Cardiac septum (tissue), 1 donor: ENCODE measurements at places on chromosomes 3 and 15.

DNA sequence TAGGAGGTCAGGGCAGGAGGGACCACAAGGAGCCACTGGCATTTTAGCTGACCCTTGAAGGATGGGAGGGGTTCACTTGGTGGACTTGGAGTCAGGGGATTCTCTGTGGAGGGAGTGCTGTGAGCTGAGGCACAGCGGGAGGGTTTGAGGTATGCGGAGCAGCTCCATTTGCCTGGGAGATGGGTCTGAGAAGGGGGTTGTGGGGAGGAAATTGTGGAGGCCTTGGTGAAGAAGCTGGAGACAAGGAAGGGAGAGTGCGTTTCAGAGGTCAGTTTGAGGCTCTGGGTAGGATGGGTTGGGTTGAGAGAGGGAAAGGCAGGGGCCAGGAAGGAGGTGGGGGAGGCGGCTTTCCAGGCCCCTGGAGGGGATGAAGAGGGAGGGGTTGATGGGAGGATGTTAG, 20.2 kb downstream of the PLEKHO2 start:
- no peak for DNase-seq

GRCh38 chr15:89371228-89372044, 36.8 kb upstream of the POLG start:
- DNase-seq = no peak

GRCh38 chr3:908839-909238, 184.0 kb upstream of the CNTN6 start:
- DNase-seq = no peak

- DNase-seq = no peak
Measured at GRCh38 chr3:101833446-101833974, 15.8 kb upstream of the NFKBIZ start.

DNA sequence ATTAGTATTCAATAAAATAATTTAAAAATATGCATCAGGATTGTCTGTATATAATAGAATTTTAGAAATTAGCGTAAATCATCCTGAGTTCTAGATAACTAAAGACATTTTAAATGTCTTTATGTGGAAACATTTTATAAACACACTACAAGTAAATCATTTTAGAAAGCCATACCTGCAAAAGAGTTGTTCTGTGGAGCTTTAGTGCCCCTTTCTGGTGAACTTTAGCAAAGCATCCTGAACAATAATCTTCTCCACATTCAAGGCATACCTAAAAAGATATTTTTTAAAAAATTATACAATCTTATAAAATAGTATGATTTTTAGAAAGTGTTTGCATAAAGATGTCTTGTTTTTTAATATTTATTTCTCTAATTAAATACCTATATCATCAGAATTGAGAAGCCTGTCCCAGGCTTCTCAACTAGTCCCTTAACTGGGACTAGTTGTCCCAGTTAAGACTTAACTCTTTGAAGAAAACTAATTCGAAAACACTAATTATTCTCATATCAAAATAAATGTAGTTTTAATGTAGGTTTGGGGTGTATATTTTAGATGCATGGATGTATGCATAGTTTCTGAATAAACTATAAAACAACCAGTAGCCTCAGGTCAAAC, 29.7 kb downstream of the ZBBX start:
- DNase-seq = no peak

DNA sequence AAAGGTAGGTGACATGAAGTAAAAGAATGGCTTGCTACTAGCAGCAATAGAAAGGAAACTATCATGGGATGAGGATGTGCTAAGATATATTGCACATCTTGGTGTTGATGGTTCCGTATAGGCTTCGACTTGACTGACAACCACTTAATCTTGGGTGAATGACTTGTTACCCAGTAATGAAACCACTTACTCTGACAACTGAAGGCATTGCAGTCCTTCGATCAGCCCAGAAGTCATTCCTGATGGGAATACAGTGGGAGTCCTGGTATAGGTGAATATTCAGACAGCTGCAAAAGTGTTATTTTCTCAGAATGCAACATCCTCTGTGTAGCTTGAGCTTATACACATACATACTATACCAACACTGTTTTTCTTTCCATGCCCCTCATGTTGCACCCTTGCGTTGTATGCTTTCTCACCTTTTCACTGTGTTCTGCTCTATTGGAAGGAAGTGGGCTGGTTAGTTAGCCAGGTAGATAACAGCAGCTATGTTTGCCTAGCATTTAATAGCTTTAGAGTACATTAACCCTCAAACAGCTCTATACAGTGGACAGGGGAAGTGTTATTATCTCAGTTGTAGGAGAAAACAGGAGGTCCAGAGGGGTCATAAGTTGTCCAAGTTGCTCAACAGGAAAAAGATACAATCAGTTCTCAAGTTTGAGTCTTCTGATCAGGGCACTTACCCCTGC, 376.5 kb downstream of the MFSD1 start:
- DNase-seq = no peak

GRCh38 chr3:184489268-184489841, 72.2 kb upstream of the EPHB3 start:
- DNase-seq = no peak

GRCh38 chr3:119308355-119308754, 14.2 kb downstream of the ARHGAP31 start:
- no peak for DNase-seq

GRCh38 chr3:127247292-127247691, 40.6 kb downstream of the PRR20G start:
- DNase-seq = no peak

- no peak for DNase-seq
Measured at GRCh38 chr15:74768099-74768770, 13.6 kb upstream of the CSK start.

- DNase-seq = peak; percentile 87
Measured at GRCh38 chr15:43911235-43911781, 84.5 kb downstream of the WDR76 start.

DNA sequence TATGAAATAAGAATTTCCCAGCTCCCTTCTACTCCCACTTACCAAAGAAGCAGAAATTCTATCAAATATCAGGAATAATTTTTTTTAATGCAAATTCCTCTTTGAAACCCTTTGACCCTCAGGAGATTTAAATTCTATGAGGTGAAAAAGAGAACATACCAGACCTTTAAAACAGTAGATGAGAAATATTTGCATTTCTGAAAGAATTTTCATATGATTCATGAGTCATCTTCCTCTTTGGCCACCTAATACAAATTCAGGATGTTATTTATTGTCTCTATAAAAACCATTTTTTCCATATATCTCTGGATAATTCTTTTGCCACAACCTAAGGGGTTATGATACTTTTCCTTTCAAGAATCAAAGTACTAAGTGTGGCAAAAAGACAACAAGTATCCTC, 67.3 kb upstream of the ST3GAL6 start:
- no peak for DNase-seq

GRCh38 chr3:188663839-188664238, 507.9 kb upstream of the TPRG1 start:
- DNase-seq = no peak

GRCh38 chr3:186200726-186201125, 91.8 kb upstream of the ETV5 start:
- no peak for DNase-seq

GRCh38 chr3:73433079-73433478, 191.7 kb downstream of the PDZRN3 start:
- DNase-seq = no peak

GRCh38 chr3:97181704-97182103, 367.3 kb downstream of the EPHA6 start:
- DNase-seq = no peak

- peak; percentile 90 for DNase-seq
Measured at GRCh38 chr3:53254509-53255422, 1.1 kb downstream of the TKT start.

GRCh38 chr3:133835961-133836360, 30.3 kb downstream of the SRPRB start:
- DNase-seq = peak; percentile 56

DNA sequence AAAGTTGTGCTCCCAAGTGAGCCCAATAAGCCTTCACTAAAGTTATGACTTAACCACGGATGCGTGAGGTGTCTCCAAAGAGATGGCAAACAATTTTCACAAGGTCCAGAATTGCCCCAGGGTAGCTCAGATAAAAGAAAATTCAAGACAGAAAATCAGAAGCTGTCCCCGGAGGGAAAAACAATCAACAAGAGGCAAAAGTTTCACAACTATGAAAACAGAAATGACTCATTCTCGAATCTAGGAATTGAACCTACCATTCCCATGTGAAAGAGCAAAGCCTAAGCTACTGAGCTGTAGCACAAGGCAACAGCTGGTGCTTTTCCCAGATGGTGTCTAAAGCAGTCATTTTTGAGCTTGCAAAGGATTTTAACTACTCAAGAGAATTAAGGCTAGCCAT, 33.5 kb upstream of the MKRN3 start:
- DNase-seq = no peak

- DNase-seq = no peak
Measured at GRCh38 chr3:98582042-98582441, 11.4 kb downstream of the CPOX start.

GRCh38 chr3:128294999-128295468, 141.8 kb downstream of the EEFSEC start:
- no peak for DNase-seq

GRCh38 chr3:66532160-66532587, 31.4 kb upstream of the LRIG1 start:
- no peak for DNase-seq

DNA sequence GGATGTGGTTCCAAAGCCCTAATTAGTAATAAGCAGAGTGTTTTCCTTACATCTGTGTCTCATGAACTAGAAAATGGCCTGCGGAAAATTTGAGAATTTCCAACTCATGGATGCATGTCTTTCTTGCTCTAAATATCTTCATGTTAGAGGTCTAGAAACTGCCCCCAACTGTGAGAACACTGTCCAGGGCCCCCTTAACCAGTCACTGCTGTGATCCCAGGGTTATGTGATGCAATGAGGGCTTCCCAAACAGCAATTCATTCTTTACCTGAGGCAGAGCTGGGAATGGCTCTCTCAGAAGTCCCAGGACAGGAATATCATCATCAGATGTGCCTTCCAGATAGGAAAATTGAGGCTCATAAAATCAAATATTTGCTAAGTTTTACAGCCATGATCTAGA, 8.2 kb downstream of the NPAP1 start:
- no peak for DNase-seq

- no peak for DNase-seq
Measured at GRCh38 chr3:36693670-36694069, 70.7 kb downstream of the DCLK3 start.

DNA sequence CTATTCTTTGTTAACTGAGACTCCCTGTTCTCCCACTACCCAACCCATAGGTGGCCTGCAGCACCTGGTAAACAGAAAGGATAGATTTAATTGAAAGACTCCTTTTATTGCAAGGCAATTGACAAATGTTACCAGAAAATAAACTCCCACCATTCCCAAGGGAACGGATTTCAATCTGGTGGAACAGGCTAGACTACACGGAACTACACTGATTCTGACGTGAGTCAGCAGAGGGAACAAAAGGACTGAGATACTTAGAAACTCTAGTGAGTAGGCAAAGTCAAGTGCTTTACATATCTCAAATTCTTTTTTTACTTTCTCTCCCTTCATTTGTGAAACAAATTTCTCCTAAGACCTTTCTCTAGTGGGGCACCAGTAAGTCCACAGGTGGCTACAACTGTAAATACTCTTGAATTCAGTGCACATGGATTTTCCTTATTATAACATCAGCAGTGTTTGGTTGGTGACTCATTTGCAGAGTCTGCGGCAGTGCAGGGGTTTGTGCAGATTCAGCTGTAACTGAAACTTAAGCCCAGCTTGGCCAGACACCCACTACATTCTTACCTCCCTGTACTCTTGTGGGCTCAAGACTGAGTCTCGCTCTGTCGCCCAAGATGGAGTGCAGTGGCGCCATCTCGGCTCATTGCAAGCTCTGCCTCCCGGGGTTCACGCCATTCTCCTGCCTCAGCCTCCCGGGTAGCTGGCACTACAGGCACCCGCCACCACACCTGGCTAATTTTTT, 34.3 kb upstream of the PLSCR2 start:
- no peak for DNase-seq

DNA sequence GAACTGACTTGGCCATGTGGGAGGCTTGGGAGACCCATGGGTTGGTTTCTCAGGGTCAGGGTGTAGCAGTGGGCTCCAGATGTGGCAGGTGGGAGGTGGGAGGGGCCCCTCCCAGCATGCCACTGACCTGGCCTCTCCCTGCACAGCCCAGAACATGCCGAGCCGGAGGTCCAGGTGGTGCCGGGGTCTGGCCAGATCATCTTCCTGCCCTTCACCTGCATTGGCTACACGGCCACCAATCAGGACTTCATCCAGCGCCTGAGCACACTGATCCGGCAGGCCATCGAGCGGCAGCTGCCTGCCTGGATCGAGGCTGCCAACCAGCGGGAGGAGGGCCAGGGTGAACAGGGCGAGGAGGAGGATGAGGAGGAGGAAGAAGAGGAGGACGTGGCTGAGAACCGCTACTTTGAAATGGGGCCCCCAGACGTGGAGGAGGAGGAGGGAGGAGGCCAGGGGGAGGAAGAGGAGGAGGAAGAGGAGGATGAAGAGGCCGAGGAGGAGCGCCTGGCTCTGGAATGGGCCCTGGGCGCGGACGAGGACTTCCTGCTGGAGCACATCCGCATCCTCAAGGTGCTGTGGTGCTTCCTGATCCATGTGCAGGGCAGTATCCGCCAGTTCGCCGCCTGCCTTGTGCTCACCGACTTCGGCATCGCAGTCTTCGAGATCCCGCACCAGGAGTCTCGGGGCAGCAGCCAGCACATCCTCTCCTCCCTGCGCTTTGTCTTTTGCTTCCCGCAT, 7.9 kb upstream of the STAB1 start:
- DNase-seq = no peak

DNA sequence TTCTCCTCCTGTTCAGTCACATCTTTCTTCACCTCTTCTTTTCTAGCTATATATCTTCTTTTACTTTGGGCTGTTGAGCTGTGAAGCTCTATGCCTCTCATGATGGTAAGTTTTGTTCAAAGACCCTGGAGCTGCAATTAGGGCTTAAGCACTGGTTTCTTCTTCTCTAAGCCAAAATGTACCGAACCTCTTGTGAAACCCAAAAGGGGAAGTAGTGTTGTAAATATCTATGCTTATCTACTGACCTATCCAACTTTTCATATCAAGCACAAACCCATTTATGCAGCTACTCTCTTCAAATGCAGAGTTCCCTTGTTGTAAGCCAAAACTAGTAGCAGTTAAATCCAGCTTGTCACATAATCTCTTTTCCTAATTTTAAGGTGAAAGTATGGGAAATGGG, 123.6 kb upstream of the CD96 start:
- no peak for DNase-seq

- DNase-seq = no peak
Measured at GRCh38 chr3:108407886-108408285, 102.5 kb downstream of the MYH15 start.

DNA sequence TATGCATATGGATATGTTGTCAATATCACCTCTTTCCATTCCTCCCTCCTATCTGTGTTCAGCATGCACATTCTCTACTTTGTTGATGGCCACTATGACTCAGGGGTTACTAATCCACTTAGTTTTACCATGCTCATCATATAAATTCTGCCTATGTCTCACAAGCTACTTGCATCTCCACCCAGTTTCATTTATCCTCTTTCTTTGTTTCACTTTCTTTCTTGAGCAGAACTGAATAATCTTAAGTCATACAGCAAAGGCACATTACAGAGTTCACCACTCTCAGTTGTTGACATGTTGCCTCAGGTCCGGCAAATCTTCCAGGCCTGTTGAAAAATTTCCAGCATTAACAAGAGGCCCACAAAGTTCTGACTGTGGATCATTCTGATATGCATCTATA, 71.5 kb downstream of the SSR3 start:
- no peak for DNase-seq
